ENCODE measurements at places on chromosomes 1 and 21.

DNA sequence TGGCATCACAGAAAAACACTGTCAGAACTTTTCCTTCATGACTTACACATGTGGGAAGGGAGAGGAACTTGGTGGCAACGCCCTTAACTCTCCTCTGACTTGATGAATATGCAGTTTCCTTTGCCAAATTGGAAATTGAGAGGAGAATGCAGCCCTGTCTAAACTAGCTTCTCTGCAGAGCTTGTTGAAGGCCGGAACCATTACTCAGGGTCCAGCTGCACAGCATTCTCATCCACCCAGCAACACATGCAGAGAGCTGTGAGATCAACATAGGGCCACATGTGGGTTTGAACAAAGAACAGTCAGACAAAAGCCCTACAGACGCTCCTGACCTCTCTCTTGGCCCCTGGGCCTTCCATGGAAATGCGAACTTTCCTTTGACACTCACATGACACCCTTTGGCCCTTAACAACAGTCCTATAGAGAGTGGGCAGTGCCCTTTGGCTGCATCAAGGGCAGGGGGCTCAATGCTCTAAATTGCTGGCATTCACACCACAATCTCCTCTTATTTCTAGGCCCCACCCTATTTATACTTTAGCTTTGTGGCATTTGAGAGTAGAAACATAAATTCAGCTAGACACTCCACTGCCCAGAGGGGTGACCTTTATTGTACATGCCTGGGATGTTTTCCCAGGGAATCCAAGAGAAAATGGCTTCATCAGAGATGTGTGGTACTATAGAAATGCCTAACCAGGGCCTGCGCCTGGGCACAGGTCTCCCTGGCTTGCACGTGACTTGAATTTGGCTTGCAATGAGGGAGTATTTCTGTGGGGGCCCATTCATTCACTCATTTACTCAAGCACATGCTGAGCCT, 64.4 kb downstream of the CDC7 start:
- no peak for DNase-seq

GRCh38 chr1:58762806-58763205, 21.0 kb downstream of the JUN start:
- DNase-seq = no peak

- no peak for DNase-seq
Measured at GRCh38 chr1:53580739-53581475, 121.7 kb downstream of the DMRTB1 start.

DNA sequence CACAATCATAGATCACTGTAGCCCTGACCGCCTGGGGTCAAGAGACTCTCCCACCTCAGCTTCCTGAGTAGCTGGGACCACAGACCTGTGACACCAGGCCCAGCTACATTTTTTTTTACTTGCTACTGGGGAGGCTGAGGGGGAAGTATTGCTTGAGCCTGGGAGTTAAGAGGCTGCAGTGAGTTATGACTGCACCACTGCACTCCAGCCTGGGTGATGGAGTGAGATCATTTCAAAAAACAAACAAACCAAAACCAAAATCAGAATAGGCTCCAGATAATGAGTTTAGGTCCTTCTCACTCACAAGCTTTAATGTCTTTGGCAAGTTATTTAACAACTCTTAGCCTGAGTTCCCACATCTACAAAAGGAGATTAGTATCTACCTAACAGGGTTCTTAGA, 22.8 kb downstream of the WDR26 start:
- DNase-seq = no peak

- DNase-seq = no peak
Measured at GRCh38 chr1:170460414-170461155, 71.4 kb upstream of the GORAB start.

GRCh38 chr1:225860107-225860506, 22.1 kb downstream of the TMEM63A start:
- no peak for DNase-seq

GRCh38 chr1:95352767-95353166, 118.8 kb downstream of the RWDD3 start:
- no peak for DNase-seq

- peak; percentile 3 for DNase-seq
Measured at GRCh38 chr1:88371436-88372023, 312.5 kb upstream of the PKN2 start.

DNA sequence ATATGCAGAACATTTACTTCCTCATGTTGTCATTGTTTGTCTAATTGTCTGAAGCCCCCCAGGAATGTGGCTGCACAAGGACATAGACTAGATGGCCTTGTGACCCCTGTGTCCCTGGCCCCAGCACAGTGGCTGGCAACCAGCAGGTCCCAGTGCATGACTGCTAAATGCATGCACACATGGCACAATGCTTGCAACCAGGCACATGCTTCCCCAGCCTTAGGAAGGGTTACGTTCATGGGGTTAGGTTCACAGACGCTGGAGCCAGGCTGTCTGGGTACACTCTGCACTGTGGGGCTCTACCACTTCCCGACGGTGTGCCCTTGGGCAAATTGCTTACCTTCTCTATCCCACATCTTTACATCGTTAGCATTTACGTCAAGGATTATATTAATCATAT, 21.2 kb upstream of the CLIC6 start:
- DNase-seq = no peak

- DNase-seq = no peak
Measured at GRCh38 chr1:10553118-10553517, 78.4 kb downstream of the PEX14 start.

- no peak for DNase-seq
Measured at GRCh38 chr1:165843304-165843703, 15.9 kb downstream of the UCK2 start.

DNA sequence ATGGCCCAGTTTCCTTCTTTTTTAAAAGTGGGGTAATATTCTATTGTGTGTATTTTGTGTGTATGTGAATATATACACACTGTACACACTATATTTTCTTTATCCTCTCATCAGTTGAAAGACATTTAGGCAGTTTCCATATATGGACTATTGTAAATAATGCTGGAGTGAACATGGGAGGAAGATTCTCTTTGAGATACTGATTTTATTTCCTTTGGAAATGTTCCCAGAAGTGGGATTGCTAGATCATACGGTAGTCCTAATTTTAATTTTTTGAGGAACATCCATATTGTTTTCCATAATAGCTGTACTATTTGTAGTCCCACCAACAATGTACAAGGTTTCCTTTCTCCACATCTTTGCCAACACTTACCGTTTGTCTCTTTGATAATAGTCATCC, 51.0 kb downstream of the F3 start:
- DNase-seq = no peak

DNA sequence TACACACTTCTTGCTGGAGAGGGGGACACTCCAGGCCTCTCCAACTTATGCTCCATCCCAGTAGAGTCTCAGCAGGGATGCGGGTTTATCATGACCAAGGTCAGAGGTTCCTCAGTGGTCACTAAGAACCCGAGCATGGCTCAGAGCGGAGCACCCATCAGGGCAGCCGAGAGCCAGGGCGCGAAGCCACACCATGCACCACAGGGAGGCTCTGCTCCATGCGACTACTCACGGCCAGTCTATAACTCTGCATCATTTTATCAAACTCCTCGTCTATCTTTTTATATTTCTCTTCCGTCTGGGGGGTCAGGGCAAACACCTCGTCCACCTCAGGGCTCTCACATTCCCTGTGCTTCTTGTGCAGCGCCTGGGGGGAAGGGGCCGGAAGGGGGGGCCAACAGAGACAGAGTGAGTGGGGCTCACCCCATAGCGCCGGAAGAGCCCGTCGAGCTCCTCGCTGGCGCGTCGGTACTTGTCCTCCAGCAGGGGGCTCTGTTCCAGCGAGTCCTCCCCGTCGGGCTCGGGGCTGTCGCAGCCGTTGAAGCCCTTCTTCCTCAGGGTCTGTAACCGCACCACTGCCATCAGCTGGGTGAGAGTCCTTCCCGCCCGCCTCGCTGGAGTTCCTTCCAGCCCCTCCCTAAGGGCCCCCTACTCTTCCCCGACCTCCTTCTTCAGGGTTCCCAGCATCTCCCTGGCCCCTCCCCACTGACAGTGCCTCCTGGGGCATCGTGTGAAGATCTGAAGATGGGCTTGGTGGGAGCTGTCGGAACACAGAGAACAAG, 20.0 kb downstream of the MEF2D start:
- no peak for DNase-seq

DNA sequence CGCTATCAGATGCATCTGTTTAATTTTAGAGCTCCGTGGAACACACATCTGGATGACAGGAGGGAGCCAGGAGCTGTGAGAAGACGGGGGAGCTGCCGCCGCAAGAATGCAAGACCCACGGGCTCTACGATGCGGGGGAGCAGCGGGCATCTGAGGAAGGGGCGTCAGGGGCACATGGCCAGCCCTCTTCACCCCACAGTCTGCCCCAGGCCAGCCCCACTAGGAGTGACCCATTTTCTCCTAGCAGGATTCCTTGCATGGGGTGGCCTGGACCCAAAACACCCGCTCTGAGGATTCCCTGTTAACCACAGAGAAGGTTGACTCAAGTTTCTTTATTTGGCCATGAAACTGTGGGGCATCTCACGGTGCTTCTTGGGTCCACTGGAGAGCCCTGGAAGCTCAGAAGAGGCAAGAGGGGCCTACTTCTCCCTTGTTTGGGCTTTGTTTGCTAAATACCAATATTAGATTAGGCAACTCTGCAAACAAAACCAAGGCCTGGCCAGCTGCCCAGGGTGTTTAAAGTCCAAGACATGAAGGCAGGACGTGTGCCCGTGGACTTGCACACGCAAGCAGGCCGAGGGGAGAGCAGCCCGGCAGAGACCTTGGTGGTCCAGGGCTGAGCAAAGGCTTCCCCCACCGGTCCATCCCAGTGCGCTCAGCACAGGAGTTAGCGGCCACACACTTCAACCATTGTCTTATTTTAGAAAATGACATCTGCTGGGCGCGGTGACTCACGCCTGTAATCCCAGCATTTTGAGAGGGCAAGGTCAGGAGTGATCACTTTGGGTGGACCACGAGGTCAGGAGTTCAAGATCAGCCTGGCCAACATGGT, 89.8 kb downstream of the DHRS3 start:
- no peak for DNase-seq

GRCh38 chr1:55542901-55543504, 327.8 kb upstream of the USP24 start:
- no peak for DNase-seq

DNA sequence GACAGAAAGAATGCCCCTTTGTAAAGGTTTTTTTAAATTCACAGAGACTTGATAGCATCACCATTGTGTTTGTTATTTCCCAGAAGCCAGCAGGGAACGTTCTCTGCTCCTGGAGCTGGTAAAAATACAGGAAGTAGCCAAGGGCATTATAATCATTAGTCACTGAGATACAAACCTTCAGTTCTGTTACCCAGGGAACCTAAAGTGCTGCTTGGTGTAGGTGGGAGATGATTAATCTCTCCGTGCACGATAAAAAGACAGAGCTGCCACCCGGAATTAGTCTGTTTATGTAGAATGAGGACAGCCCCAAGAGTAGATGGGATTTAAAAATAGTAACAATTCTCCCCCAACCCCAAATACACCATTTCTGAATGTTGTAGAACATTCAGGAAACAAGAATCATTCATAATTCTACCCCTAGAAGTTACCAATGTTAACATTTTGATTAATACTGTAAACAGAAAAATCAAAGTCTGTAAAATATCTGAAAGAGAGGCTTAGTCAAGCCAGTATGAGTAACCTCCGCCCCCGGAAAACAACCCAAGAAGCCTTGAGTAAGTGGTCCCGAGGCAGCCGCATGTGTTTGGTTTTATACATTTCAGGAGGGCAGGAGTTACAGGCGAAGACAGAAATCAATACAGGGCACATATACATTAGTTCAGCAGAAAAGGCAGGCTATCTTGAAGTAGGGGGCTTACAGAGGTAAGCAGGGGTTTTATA, 45.3 kb upstream of the CTBS start:
- peak; percentile 80 for DNase-seq

DNA sequence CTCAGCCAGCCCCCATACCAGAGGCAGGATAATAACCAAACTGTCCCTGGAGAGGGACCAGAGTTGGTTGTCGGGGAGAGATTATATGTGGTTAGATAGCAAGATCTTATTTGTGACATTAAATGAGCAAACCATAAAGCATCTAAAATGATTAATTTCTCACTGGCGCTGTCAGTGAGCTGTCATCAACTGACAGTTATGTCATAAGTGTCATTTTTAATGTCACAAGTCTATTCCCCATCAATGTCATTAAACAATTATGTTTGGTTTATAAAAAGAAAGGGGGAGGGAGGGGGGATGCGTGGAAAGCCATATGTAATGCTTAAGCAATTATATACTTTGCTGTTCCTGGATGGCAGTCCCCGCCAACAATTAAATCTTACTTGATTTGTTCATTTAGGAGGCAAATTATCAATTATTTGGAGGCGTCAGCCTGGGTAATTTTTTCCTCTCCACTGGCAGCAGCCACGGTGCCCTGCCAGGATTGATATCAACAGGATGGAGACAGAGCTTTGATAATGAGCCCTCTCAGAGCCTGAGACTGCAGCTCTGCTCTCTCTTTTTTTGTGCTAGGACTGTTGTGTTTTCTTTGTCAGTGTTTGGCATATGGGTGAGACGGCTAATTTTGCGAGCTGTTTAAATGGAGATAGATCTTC, 333.6 kb upstream of the CAMK1G start:
- DNase-seq = no peak

- no peak for DNase-seq
Measured at GRCh38 chr1:217526636-217527035, 104.3 kb downstream of the GPATCH2 start.

DNA sequence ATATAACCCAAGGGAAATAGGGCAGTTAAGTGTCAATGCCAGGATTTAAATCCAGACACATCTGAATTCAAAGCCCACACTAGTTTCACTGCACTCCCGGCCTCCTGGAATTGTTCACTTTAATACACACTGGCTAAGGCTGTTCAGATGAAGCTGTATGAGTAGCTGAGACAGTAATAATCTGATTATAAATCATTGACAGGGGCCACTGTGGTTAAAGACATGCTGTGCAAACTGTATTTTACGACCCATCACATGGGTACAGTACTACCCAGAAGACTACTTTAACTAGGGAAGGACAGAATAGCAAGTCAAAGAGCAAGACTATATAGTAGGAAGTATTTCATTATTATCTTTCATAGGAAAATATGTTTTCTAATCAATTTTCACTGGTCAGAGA, 16.1 kb upstream of the NTNG1 start:
- no peak for DNase-seq

GRCh38 chr1:81414488-81415015, 386.2 kb upstream of the ADGRL2 start:
- peak; percentile 8 for DNase-seq

DNA sequence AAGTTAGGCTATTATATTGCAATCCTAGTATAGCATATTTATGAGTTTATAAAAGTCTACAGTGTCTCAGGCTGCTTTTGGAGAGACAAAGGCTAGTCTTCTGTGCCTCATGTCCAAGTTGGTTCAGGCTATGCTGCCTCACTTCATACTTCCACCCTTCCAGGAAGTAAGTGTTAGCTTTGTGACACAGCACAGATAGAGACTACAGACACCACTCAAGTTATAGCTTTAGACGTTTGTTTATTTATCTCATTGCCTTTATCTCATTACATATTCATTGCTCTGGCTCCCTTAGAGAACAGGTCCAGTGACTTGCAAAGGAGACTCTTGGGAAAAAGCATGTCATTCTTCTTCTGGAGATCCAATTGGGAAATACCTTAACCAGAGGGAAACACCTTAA, 22.6 kb upstream of the GBP4 start:
- DNase-seq = no peak

All from HCT116 (cell line).